ENCODE measurements at places on chromosomes 7 and 10. TPM values are rescaled to one million over a fixed set of nuclear protein-coding genes. Genes with fewer than 3 reads are reported as not detected.
A peak's percentile ranks its signal among the peaks of the same experiment; 100 is the strongest.

DNA sequence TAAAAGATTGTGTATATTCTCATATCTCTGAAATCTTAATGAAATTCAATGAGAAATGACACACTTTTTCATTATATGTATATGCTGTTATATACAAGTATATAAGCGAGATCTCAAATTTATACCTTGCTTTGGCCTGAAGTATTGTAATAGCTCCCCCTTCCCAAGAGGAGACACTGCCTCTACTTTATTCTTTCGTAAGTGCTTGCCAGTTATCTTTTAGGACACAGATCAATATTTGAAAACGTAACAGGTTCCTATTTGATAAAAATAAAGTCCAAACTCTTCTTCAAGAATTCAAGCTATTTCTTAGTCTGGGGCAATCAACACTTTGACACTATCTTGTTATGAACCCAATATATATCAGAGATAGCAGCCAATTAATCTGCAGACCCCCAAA lies 24.9 kb downstream of the WASL start:
- DNase-seq, result no peak

GRCh38 chr7:93955304-93955703 lies 33.8 kb downstream of the GNG11 start:
- DNase-seq, result no peak

DNA sequence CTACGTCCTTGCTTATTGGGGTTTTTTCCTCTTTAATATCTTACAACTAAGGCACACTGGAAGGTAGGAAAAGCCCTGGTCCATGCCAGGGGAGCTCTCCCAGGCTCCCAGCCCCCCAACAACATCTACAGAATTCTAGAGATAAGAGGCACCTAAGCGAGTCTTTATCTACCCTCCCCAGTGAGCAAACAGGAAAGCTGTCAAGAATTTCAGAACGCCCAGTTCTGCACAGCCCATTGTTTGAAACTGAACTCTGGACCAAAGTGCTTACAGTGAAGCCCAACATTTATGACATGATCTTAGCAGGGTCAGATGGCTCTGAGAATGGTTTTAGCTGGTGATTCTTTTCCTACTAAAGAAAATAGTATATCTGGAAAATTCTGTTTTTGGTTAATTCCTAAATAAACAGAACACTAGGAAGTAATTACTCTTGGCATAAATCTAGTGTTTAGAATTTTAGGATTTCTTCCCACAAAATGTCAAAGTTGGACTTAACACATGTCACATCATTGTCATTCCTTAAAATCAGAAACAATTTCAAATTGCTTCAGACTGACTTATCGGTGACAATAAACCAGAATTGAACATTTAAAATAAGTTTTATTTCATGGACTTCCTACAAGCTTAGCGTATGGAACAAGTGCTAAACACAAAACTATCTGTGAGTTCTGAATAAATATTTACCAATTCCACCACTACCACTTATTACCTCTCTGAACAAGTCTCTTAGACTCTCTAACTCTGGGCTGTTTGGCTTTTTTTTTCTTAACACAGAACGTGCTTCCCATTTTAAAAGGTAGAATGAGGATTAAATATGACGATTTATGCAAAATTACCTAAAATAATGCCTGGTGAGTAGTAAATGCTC lies 31.3 kb upstream of the RNF32 start:
- DNase-seq, result no peak

- no peak for DNase-seq
These were observed 402.8 kb downstream of the DNAJB6 start for GRCh38 chr7:157739650-157740049.

- DNase-seq, result no peak
These were observed 16.4 kb upstream of the PROSER2 start for GRCh38 chr10:11806706-11807105.

DNA sequence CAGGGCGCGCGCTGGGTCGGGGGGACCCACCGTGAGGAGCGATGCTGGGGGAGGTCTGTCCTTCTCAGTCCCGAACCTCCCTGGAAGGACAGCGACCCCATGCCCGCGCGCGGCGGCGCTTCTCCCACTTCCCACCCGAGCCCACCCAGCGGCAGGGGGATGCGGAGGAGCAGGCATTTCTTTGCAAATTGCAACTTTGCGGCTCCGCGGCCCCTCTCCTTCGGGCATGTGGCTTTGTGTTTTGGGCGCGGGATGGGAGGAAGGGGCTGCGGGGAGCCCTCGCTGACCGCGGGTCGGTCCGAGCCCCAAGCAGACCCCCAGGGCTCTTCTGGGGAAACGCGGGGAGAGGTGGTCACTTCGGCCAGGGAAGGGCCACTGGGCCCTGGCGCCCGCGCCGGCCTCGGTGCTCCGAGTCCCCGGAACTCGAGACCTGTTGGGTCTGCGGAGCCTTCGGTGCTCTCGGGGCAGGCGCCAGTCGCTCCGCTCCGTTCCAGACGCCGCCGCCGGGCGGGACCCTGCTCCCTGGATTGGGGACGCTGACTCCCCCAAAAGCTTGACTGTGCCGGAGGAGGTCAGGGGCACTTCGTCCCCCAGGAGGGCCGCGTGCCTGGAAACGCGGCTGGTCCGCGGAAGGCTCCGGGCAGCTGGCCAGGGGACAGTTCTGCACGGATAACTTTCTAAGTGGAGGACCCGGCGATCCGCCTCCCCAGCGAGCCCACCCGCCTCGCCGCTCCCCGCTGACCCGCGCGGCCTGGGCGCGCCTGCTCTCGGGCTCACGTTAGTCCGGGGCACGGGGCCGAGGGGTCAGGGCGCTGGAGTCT lies 164.2 kb upstream of the DPP6 start:
- no peak for DNase-seq

DNA sequence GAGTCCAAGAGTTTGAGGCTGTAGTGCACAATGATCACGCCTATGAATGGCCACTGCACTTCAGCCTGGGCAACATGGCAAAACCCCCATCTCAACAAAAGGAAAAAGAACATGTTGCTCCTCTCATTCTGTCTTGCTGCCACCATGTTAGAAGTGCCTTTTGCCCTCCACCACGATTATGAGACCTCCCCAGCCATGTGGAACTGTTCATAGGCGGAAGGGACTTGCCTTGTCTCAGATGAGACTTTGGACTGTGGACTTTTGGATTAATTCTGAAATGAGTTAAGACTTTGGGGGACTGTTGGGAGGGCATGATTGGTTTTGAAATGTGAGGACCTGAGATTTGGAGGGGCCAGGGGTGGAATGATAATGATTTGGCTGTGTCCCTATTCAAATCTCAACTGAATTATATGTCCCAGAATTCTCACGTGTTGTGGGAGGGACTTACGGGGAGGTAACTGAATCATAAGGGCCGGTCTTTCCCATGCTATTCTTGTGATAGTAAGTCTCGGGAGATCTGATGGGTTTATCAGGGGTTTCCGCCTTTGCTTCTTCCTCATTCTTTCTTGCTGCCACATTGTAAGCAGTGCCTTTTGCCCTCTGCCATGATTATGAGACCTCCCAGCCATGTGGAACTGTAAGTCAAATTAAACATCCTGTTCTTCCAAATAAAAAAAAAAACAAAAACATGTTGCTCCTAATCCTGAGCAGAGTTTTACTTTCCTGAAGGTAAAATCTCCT lies 22.3 kb downstream of the DLG5 start:
- no peak for DNase-seq

- no peak for DNase-seq
These were observed 170.1 kb downstream of the ADRA2A start for GRCh38 chr10:111246814-111247452.

GRCh38 chr7:90879924-90880323 lies 283.8 kb downstream of the CDK14 start:
- DNase-seq, result no peak

DNA sequence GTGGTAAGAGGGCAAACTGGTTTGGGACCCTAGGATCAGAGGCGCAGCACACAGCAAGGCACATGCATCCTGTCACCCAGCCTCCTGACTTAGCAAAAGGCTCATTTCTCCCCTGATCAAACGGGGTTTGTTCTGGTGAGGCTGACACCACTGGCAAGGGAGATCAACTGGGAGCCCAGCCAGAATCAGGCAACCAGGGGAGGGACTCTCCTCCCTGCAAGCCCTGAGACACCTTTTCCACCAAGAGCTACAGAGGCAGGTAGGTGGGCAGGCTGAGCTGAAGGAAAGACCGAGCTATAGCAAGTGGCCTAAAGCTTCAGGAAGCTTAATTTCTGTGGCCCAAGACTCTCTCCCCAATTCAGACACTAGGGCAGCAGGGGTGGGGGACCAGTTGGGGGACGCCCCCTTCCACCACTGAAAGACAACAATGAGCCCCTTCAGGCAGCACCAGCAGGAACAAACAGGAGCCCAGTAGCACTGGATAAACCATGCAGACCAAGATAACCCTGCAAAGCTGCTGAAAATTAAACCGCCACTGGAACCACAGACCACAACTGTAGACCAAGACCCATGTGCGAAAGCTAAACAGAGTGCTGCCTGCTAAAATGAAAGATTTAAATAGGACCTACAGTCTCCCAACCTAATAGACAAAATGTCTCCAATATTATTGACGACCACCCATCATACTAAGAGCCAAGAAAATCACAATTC lies 27.1 kb upstream of the SAR1A start:
- no peak for DNase-seq

GRCh38 chr10:6217611-6218010 lies 14.9 kb downstream of the PFKFB3 start:
- no peak for DNase-seq

DNA sequence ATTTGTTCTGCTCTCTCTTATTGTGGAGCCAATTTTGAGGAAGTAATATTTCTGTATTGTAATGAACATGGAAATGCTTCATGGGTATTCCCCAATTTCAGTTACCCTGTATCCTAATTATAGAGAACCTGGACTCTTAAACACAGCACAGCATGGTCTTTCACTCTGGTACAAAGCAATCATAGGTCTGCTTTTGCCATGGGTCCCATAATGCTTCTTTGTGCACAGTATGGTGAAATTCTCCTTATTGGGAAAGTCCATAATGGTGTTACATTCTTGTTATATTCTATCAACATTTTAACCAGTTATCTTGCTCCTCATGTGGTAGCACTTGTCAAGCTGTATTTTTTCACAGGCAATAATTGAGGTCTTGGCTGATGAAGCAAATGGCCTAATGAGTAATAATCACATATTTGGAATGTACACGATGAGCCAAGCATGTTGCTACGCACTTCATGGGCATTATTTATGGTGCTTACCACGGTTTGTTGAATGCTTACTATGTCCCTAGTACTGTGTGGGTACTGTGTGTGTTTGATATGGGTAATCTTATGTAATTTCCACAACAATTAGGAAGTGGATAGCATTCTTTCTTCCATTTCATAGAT lies 42.9 kb downstream of the PRKG1 start:
- peak; percentile 23 for DNase-seq

GRCh38 chr10:125294109-125294508 lies 133.7 kb upstream of the CTBP2 start:
- no peak for DNase-seq

GRCh38 chr7:23017309-23017708 lies 3.4 kb upstream of the HYCC1 start:
- no peak for DNase-seq

GRCh38 chr10:77898323-77899079 lies 28.1 kb downstream of the DLG5 start:
- no peak for DNase-seq

DNA sequence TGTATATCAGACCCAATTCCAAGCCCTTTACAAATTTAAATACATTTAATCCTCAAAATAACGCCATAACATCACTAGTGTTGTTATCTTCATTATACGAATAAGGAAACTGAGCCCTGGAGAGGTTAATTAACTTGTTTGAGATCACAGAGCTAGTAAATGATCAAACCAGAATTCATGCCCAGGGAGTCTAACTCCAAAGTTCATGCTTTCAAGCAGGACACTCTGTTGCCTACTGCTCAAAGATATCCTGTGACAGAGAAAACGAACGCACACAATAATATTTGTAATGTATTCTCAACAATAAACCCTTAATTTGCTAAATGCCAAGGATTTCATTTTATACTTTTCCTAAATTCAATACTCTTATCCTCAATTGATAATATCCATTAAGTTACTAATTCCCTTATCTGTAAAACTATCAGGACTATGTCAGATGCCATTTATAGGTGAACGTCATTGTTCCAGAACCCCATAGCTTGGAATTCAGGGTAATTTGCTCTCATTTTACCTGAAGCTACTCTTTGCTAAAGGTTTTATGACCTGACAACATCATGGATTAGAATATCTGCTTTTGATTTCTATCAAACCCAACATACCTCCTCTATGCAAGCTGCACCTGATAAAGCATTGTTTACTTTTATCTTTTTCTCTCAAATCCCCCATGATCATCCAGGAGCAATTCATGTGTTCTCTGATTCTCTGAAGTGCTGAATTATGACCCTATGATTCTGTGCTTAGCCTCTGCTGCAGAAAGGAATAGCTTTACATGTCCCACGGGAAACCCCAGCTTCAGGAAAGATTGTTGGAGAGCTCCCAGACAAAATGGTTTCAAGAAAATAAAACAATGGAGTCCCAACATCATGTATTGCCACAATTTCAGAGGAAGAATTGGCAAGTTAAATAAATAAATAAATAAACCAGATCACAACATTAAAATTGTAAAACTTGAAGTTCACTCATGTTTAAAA lies 150.2 kb upstream of the CDK1 start:
- no peak for DNase-seq

GRCh38 chr7:89605362-89605761 lies 548.9 kb upstream of the STEAP1 start:
- DNase-seq, result no peak

GRCh38 chr10:129046065-129046681 lies 420.9 kb upstream of the MGMT start:
- peak; percentile 56 for DNase-seq

DNA sequence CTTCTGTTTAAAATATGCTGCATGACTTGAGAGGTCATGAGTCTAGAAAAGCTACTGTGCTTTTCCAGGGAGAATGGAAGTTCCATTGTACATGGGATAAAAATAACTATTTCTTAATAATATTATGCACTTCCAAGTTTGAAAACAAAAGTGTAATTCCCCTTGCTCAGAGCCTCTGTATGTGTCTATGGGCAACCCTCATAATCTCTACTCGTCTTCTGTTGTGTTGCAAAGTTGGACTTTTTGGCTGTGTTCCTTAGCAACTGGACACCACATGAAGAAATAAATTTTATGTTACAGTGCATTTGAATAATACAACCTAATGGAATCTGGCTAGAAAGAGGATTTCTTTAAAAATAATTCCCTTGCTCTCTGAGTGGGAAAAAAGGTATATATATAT lies 242.6 kb downstream of the TWIST1 start:
- DNase-seq, result no peak

DNA sequence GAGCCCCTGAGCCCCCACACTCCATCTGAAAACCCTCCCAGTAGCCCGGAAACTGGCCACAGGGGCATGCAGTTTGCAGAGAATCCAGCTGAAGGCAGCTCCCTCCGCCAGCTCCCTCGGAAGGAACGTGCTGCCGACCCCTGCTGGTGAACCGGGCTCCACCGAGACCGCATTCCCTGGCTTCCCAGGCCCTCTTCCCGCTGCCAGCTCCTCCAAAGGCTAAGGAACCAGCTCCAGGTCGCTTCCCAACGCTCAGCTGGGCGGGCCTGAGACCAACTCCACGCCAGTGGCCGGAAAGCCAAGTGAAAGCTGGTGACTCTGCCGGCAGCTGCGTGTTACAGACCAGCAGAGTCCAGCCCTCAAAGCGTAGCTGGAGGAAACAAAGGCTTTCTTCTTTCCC lies 35.8 kb downstream of the GPER1 start:
- peak; percentile 88 for DNase-seq

- no peak for DNase-seq
These were observed 109.7 kb downstream of the ELMO1 start for GRCh38 chr7:37338966-37339365.

The VWC2 gene
- not detected for total RNA-seq

The ABCC2 gene
- total RNA-seq, result 0.66 TPM

The ADO gene
- total RNA-seq, result 20.6 TPM

The MOGAT3 gene
- not detected for total RNA-seq

The HIP1 gene
- 27.2 TPM for total RNA-seq

The CALHM3 gene
- total RNA-seq, result not detected

The TMEM270 gene
- not detected for total RNA-seq

The TSPAN13 gene
- 2.8 TPM for total RNA-seq

The DEPP1 gene
- 97.3 TPM for total RNA-seq

The MRC1 gene
- not detected for total RNA-seq
